Esophagus squamous epithelium (tissue), 5 donors: ENCODE measurements at places on chromosomes 6 and 20. TPM values are rescaled to one million over a fixed set of nuclear protein-coding genes. Genes with fewer than 3 reads are reported as not detected.

DNA sequence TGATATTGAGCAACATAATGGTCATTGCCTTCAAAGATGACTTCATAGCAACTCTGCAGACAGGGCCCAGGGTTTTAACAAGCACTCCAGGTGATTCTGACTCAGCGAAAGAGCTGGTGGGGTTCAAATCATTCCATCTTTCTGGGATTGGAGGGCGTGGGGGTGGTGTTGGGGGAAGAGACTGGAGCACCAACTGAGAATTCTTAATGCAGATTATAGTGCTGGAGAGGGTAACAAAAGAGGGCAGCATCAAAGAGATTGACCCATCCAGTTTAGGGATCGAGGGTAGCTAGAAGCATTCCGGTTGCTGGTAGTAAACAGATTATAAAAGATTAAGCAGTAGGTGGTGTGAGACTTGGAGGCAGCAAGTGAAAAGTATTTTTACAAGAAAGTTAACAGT, 15.9 kb downstream of the PFDN4 start:
- peaks cover 10% of the 10 kb centered on the region for H3K36me3 ChIP-seq
- DNase-seq: no peak
- no peak overlapping the region for H3K27ac ChIP-seq
- H3K27me3 ChIP-seq: no peaks in the 10 kb centered on the region

GRCh38 chr6:62075869-62076268, 210.2 kb downstream of the KHDRBS2 start:
- no peak for DNase-seq
- H3K4me1 ChIP-seq: no peaks in the 10 kb centered on the region
- no peak overlapping the region for H3K4me3 ChIP-seq
- no peak overlapping the region for H3K27ac ChIP-seq

GRCh38 chr20:49272654-49273053, 5.2 kb downstream of the ZNFX1 start:
- H3K27me3 ChIP-seq: no peaks in the 10 kb centered on the region
- no peak for DNase-seq
- H3K36me3 ChIP-seq: no peaks in the 10 kb centered on the region
- H3K4me1 ChIP-seq: peaks cover 14% of the 10 kb centered on the region
- no peak overlapping the region for H3K27ac ChIP-seq
- no peak overlapping the region for H3K4me3 ChIP-seq

DNA sequence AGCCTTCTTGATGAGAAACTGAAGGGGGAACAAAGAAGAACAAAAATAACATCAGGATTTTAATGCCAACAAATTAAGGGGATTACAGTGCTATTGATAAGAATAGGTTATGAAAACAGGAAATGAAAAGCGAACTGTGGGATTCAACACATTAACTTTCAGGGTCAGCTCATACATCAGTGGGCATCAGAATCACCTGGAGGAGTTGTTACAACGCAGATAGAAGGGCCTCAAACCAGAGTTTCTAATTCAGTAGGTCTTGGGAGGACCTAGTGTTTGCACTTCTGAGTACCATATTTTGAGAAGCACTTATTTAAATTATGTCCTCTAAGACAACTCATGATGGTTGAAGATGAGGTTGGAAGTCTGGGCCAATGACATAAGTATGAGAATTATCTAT, 5.6 kb upstream of the TMEM244 start:
- H3K27ac ChIP-seq: no peak overlapping the region
- no peaks in the 10 kb centered on the region for H3K36me3 ChIP-seq
- no peak for DNase-seq
- H3K27me3 ChIP-seq: no peaks in the 10 kb centered on the region
- H3K4me1 ChIP-seq: no peaks in the 10 kb centered on the region

The IPCEF1 gene
- total RNA-seq: 8.1 TPM

The SOX18 gene
- 1.3 TPM for total RNA-seq

The TSPO2 gene
- total RNA-seq: not detected

The COL21A1 gene
- 1.3 TPM for total RNA-seq

The ADGRF1 gene
- total RNA-seq: 35.4 TPM

The SLC39A7 gene
- 70.8 TPM for total RNA-seq

The COX4I2 gene
- 2.6 TPM for total RNA-seq
